Mesothelial cell of epicardium (in vitro differentiated cells): ENCODE measurements at places on chromosomes 11 and 22. TPM values are rescaled to one million over a fixed set of nuclear protein-coding genes. Genes with fewer than 3 reads are reported as not detected.

DNA sequence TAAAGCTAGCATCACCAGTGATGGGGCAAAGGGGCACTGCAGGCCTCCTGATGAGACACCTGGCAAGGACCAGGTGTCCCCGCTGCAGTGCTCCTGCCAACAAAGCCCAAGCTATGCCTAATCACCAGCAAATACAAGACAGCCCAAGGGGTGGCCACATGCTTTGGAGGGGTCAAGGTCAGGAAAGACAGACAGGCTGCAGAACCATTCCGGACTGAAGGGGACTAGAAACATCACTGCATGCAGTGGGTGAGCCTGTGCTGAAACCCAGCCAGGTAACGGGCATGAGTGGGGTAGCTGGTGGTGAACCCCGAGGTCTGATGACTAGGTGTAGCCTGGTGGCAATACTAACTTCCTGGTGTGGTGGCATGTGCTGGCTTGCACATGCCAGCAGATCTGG, 111.1 kb downstream of the MED15 start:
- DNase-seq: no peak

DNA sequence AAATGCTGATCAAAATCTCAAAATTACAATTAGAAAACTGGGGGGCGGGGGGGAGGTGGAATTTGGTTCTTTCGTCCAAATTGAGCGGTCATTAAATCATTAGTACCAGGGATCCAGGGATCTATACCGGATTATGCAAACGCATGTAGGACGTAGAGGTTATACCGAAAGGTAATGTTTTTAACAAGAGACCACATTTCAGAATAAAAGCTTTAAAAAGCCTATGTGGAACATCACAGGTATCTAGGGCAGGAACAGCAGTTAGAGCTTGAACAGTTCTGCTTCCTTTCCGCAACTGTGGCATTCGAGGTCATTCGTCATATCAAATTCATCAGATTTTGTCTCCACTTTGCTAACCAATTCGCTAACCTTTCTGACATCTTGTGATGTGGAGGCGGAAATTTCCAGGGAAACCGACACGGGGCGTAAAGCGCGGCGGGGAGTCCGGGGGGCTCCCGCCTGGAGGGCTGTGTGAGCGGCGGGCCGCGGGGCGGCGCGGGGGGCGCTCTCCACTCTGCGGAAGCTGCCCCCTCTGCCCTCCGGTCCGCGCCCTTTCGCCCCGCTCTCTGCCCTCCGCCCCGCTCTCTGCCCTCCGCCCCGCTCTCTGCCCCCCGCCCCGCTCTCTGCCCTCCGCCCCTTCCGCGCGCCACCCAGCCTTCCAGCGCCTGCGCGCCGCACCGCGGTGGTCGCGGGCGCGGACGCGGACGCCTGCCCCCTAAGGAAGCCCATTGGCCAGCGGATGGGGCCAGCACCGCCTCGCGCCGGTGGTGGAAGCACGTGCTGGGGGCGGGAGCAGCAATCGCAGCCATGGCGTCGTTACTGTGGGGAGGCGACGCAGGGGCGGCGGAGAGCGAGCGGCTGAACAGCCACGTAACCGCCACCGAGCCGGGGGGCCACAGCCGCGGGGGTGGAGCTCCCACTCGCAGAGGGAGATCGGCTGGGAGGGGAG, at the start of gene DDX25:
TSS of gene DDX25 (plus strand) at position 798 of the 949 bp plus-strand sequence. CDS start at position 808, 10 bp downstream.
- no peak for DNase-seq

The SPON1 gene
- total RNA-seq: 25.1 to 31.9 TPM (median 30.9 TPM) in 3 replicates

- DNase-seq: peak; percentile 35
These were observed 62.6 kb upstream of the PTPRJ start for GRCh38 chr11:47917599-47918369.

The GNAZ gene
- 5.8 to 6.5 TPM (median 6.0 TPM) in 3 replicates for total RNA-seq

DNA sequence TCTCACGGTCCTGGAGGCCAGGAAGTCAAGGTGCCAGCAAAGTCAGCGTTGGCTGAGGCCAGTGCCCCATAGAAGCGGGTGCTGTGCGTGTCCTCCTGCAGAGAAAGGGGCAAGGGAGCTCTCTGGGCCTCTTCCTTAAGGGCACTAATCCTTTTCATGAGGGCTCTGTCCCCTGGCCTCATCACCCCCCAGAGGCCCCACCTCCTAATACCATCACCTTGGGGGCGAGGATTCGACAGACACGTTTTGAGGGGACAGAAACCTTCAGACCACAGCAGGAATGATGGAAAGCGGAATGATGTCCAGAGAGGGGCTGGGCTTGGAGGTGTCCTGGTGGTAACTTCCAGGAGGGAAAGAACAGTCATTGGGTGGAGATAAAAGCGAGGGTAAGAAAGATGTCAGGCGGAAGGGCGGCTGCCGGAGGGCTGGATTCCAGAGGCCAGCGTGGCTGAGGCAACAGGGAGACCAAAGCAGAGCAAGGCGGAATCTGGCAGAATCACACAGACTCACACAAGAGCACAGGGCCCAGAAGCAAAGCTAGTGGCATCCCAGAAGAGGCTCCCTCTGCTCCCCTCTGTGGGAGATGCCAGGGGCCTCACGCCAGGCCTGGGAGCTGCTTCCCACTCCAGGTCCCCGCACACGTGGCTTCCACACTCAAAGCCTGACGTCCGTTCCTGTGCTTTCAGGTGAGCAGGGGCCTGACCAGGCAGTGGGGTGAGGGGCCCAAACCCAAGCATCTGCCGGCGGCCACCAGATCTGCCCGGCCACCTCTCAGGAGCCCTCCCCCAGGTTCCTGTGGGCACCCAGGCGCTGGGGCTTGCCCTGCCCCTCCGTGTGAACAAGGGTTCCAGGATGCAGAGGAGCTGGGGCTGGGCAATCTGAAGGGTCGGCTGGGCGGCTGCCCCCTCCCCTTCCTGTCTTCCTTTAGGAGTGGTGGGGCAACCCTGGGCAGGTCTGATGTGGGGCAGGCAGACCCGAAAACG, 784.5 kb downstream of the BRD1 start:
- DNase-seq: no peak

DNA sequence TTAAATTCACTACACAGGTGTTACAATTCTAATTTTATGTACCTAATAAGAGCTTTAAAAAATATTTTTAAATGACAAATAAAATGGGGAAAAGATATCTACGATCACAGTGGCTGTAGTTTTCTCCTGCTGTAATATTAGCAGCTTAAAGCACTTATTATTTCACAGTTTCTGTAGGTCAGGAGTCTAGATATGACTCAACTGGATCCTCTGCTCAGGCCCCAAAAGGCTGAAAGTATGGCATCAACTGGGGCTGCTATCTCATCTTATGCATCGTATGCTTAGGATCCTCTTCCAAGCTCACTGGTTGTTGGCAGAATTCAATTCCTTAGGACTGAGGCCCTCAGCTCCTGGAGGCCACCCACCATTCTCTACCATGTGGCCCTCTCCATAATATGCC, 12.8 kb downstream of the FBXO3 start:
- DNase-seq: no peak

The LMNTD2 gene
- 16.5 to 17.4 TPM (median 16.6 TPM) in 3 replicates for total RNA-seq

DNA sequence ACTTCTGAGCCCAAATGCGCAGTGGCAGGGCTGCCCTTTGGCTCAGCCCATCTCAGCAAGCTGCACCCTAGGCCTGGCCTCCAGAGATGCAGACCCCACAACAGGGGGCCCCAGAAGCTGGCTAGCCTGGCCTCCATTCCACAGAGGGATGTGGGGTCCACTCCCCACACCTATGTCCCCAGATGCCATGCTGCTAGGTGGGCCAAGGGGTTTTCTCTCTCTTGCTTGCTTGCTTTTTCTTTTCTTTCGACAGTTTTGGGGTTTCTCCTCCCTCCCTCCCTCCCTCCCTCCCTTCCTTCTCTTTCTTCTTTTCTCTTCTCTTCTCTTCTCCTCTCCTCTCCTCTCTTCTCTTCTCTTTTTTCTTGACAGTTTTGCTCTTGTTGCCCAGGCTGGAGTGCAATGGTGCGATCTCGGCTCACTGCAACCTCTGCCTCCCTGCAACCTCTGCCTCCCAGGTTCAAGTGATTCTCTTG, 9.6 kb downstream of the SCARF2 start:
- no peak for DNase-seq

The KLHL35 gene
- total RNA-seq: 0.38 to 0.67 TPM (median 0.59 TPM) in 3 replicates

GRCh38 chr22:32589007-32589406, 114.4 kb downstream of the FBXO7 start:
- no peak for DNase-seq

DNA sequence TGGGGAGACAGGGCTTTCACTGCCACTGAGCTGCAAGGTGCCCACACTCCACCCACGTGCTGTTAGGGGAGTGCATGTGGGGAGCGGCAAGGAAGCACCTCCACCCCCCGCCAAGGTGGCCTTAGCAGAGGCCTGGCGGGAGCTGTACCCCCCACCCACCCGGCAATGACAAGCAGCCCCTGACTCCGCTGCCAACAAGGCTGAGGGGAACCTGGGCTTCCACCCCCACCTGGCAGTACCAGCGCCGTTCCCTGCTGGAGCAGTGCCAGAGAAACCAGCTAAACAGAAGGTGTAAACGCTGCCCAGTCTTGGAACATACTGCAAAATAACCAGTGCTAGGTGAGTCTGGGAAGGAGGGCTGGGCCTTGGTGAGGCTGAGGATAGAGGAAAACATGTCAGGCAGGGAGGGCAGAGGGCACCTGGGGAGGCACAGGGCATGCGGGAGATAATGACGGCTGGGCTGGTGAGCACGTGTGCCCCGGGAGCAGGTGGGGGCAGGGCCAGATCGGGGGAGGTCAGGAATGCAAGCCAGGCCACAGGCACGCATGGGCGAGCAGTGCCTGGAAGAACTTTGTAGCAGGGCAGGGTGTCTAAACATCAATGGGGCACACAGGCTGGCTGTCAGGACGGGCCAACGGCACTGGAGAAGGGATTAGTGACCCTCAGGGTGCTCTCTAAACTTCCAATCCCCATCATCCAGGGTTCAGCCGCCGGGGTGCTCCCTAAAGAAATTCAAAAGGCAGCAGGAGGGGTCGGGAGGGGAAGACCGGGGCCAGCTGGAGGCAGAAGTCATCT, 6.6 kb downstream of the CERK start:
- DNase-seq: no peak

- no peak for DNase-seq
These were observed 19.1 kb upstream of the IL18BP start for GRCh38 chr11:71979602-71980001.

The HEPN1 gene
- not detected in 3 replicates for total RNA-seq

The MUC15 gene
- 1.9 to 2.6 TPM (median 2.4 TPM) in 3 replicates for total RNA-seq

- no peak for DNase-seq
These were observed 4.9 kb downstream of the OR10A3 start for GRCh38 chr11:7936615-7937014.

DNA sequence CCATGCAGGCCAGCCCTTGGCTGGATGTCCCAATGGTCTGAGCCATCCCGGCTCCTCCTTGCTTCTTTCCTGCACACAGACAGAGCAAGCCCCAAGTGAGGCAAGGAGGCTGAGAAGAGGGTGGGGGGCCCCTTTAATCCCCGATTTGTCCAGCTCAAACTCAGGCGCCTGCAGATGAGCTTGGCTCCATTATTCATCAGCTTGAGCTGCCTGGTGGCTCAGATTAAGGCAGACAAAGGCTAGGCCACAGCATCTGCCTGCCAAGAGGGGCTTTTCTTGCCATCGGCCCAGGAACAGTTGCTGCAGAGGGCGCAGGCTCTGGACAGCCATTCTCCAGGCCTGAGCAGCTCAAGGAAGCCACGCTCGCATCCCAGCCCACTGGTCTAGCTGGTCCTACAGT, 35.4 kb downstream of the LMO1 start:
- no peak for DNase-seq

- no peak for DNase-seq
These were observed 9.3 kb downstream of the SLC37A2 start for GRCh38 chr11:125072218-125072960.

The LINC01488 gene
- total RNA-seq: not detected in 3 replicates

The PHRF1 gene
- total RNA-seq: 48.2 to 51.1 TPM (median 49.7 TPM) in 3 replicates

The PGA5 gene
- total RNA-seq: not detected in 3 replicates

The SCUBE1 gene
- total RNA-seq: 16.2 to 19.4 TPM (median 19.3 TPM) in 3 replicates

GRCh38 chr11:110782616-110783015, 70.4 kb upstream of the ARHGAP20 start:
- DNase-seq: no peak

DNA sequence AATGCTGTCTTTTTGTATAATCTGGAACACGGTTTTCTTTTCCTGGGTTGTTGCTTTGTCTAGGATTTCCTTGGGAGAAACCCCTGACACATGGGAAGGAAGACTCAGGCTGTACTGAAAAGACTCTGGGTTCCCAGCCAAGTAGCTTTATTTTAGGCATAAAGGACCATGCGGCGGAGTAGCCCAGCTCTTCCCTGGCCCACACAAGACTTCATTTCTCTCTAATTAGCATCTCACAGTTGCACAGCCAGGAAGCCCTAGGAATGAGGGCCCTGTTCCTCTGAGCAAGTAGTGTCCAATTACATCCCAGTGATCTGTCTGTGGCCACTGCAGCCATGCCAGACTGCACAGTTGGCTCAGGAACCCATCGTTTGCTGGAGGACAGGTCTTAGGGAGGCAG, 319.5 kb downstream of the TENM4 start:
- no peak for DNase-seq

DNA sequence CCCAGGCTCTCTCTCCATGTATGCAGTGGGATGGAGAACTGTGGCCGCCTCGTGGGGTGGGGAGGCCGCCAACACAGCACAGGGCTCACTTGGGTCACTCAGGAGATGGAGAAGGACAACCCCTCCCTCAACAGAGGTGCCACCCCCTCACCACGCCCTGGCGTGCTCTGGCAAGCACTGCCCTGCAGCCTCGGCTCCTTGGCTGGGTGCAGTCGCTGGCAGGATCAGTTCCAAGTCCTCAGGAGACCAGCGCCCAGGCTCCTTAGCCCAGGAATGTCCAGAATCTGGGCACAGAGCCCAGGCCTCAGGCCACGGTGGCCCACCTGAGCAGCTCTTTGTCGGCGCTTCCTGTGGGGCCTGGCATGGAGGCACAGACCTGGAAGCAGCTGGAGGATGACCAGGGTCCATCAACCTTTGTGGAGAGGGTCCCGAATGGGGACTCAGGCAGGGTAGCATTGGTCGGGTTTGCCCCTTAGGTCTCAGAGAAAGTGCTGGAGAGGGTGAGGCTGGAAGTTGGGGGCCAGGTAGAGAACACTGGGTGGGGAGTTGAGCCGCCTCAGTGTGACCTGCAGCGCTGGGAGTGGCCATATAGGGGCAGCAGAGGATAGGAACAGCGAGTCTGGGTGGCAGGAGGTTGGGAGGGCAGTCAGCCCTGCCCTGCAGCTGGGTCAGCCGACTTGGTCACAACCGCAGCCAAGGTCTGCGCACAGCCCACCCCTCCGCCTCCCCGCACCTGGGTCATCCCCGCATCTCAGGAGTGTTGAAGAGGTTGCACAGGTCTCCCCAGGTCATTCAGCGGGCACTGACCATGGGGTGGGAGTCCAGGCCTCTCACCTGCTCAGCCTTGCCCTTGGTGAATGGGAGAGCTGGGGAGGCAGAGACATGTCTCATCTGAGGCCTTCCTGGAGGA, 8.2 kb downstream of the SUSD2 start:
- no peak for DNase-seq

The GPR137 gene
- 43.8 to 45.1 TPM (median 44.6 TPM) in 3 replicates for total RNA-seq

DNA sequence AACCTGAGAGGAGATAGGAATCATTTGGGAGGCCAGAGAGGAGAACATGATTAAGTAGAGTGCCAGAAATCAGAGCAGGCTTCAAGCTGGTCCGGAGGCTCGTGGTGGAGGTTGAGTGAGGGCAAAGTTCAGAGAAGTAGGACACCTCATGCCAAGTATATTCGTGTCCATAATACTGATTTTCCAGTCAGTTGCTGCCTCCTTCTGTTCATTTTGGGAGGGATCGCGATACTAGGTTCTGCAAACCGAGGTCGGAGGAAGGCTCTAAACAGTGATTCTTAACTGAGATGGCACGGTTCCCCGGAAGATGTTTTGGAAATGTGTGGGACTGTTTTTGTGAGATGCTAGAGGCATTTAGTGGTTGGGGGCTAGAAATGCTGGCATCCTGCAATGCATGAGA, 13.6 kb upstream of the CD3E start:
- no peak for DNase-seq
